Stimulated activated CD4-positive, alpha-beta T cell treated with anti-CD3 and anti-CD28 coated beads, Interleukin-12 subunit alpha, Interleukin-12 subunit beta, amount 100 ng/mL, for 4 hours (primary cell): ENCODE measurements at places on chromosomes 1 and 21.

GRCh38 chr1:27049607-27050006 is 37.0 kb upstream of the TENT5B start:
- DNase-seq = no peak

DNA sequence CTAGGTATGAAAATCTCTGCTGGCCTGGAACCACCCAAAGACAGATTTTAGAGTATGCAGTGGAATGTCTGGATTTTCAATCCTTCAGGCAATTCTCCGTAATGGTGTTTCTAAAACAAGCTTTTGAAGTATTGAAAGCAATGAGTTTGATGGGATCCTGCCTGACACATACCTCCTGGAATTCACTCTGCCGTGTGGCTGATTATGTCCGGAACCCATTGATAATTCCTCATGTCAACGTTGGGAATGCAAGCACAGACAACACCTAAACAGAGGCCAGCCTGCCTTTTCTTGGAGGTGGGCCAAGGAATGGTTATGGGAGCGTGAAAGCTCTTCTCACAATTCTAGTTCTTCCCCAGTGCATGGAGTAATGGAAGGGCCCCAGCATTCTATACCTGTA is 168.9 kb upstream of the HMCN1 start:
- no peak for DNase-seq

- no peak for DNase-seq
Observed at GRCh38 chr1:154306151-154306550, 14.7 kb upstream of the AQP10 start.

DNA sequence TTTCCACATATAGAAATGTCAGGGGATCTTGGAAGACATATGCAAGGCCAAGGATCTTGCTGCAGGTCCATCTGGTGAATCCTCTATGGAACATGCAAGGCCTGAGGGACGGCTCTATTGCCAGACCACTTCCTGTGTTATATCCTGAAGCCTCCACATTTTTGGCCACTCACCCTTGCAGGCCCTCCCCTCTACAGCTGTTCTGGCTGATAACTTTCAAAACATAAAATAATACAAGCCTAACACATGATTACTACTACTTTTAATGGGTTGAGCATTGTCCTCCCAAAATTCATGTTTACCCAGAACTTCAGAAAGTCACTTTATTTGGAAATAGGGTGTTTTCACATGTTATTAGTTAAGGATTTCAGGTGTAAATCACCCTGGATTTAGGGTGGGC is 18.5 kb upstream of the LYPLAL1 start:
- no peak for DNase-seq

DNA sequence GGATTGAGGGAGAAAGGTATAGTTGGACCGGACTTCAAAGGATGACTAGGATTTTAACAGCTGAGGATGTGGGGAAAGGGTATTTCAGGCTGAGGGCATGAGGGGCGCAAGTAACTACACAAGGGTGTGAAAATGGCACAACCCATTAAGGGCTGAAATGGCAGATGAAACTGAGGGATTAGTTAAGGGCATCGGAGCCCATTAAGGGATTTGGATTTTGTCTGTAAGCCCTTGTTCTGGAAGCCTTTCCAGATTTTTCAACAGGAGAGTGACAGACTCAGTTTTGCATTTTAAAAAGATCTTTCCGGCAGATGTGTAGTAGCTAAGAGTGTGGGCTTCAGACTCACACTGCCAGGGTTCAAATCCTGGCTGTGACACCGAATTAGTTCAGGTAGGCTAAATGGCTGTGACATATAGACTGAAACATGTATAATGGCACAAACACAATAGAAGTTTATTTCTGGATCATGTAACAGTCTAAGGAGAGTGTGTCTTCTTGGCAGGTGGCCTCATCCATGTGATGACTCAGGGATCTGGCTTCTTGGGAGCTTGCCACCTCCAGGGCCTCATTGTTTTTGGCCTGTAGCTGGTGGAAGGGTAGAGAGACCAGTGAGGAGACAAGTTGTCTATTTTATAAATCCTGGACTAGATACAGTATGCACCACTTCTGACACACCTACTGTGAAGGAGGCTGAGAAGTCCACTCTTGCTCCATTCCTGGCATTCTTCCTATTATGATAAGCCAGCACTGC is 49.6 kb downstream of the UBE2T start:
- no peak for DNase-seq

DNA sequence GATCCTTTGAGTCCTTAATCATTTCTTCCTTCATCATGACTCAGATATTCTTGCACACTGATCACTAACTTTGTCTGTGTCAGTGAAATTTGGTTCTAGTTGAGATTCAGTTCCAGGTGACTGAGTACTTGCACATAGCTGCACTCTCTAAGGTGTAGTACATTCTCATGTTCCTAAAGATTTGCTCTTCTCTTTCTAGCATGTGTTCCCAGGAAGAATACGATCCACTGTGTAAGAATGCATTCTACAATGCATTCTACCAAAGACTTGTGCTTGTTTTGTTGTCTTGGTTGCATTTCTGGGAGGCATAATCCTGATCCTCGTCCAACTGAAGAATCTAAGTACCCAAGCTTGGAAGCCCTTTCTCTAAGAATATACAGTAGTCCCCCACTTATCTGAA is 104.3 kb upstream of the CDC42BPA start:
- no peak for DNase-seq

DNA sequence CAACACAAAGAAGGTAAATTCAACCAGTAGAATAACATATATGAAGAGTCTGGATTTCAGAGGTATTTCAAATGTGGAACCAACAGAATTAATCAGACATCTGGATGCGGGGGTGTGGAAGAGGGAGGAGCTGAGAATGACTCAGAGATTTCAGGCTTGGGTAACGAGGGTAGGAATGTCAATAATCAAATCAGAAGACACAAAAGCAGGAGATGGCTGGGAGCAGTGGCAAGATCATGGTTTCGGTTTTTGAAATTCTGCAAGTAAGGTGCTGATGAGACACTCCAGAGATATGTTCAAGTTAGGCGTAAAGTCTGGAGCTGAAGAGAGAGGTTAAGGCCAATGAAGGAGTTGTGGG is 64.0 kb downstream of the PLPPR5 start:
- DNase-seq = no peak

DNA sequence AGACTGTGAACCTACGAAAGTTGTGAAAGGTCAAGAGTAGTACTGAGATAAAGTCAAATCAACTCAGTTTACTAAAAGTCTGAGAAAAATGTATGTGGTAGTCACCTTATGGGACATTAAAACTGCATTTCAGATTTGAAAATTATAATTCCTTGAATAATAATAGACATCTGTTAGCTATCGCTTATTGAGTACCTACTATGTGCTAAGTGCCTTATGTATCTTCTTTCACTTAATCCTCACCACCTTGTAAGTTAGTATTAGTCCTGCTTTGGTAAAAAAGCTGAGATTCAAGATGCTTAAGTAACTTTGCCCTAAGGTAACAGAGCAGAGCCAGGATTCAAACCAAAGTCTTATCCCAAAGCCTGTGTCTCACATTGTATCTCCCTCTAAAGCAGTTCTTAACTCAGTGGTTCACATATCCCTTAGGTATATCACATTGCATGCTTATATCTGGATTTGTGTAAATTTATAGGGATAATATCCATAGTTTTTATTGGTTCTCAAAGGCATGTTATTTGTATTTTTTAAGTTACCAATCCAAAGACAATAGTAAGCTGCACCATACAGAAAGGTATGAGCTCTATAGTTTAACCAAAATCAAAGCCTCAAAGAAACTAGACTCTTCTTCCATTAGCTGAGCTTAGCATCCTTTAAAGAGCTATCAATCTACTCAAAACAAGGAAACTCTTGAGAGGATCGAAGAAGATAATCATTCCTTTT is 865 bp downstream of the PIGC start:
- no peak for DNase-seq

GRCh38 chr1:100517515-100517914 is 20.4 kb upstream of the GPR88 start:
- DNase-seq = no peak
